ENCODE measurements at places on chromosomes 6 and 20.

GRCh38 chr20:38434301-38434741 lies 807 bp downstream of the SNHG17 start:
- peak; percentile 11 for DNase-seq

DNA sequence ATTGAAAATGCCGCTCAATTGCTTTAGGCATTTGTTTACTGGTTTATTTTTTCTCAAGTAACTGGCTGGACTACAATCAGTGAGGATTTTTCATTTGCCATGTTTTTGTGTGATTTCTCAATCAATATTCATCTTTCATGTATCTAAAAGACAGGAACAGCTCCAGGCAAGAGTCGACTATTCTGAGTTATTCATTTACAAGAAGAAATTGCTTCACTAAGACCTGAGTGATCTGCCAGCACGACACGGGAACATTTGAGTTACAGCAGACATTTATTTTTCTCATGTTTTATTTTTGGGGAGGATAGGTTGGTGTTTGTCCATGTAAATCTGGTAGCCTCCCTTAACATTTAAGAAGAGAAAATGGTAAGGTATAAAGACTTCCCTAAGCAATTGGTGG lies 124.1 kb downstream of the CBLN4 start:
- DNase-seq: no peak

- no peak for DNase-seq
These were observed 95.4 kb downstream of the OGFRL1 start for GRCh38 chr6:71383901-71384489.

DNA sequence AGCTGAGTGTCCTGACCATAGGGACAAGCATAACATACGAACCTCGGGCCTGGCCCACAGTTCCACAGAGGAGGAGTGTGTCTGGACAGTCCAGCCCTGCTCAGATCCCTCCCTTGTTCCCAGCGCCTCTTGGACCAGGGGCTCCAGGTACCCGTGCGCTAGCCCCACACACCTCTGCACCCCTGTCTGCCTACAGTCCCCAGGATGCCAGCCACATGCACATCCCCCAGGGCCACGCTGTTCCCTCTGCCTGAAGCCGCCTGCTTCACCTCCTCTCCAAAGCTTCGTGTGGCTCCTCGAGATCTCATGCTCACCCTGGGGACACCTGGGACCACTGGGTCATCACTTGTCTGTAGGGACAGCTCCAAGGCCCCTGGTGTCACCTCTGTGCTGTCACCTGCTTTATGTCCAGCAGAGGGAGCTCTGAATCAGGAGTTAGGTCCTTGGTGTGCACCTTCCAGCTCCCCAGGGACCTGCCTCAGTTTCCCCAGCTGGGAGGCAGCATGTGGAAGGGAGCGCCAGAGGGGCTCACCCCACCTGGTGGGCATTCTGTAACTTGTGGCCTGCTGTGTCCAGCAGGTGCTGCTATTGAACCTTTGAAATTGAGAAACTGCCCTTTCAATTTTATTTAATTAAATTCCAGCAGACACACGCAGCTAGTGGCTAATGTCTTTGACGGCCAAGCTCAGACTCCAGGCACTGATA lies 7.3 kb upstream of the YTHDF1 start:
- DNase-seq: peak; percentile 60

GRCh38 chr6:48068278-48069251 lies 42.4 kb downstream of the PTCHD4 start:
- DNase-seq: no peak

- no peak for DNase-seq
These were observed 1.3 kb upstream of the BLOC1S5 start for GRCh38 chr6:8065519-8065911.

GRCh38 chr6:144580771-144581170 lies 295.6 kb downstream of the UTRN start:
- no peak for DNase-seq

DNA sequence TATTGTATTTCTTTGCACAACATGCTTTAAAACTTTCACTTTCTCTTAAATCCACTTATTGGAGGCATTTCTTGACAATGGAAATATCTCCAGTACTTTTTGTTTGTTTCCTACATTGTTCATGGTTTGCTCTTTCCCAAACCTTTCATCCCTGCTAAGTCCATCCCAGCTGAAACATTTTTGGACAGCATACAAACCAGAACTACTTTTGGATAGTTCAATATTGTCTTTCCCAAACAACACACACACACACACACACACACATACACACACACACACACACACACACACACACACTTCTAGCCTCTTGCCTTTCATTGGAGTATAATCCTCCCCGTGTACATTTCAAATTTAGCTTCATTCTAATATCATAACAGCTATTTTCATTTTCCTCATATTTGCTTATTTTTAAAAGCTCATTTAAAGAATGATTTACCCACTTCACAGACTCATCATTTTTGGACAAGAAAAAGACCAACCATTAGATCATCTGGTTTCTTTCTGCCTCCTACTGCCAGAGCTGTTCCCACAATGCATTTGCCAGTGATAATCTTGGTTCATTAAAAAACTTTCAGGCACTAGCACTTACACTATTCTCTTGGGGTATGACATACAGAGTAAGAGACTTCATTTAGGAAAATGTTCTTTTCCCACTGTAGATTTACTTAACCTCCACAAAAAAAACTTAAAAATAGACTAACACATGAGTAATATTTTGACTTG lies 248.1 kb downstream of the CD109 start:
- no peak for DNase-seq

- DNase-seq: no peak
These were observed 180.6 kb downstream of the PTPRK start for GRCh38 chr6:128339635-128340450.

GRCh38 chr20:24648481-24648880 lies 179.1 kb downstream of the SYNDIG1 start:
- DNase-seq: no peak

DNA sequence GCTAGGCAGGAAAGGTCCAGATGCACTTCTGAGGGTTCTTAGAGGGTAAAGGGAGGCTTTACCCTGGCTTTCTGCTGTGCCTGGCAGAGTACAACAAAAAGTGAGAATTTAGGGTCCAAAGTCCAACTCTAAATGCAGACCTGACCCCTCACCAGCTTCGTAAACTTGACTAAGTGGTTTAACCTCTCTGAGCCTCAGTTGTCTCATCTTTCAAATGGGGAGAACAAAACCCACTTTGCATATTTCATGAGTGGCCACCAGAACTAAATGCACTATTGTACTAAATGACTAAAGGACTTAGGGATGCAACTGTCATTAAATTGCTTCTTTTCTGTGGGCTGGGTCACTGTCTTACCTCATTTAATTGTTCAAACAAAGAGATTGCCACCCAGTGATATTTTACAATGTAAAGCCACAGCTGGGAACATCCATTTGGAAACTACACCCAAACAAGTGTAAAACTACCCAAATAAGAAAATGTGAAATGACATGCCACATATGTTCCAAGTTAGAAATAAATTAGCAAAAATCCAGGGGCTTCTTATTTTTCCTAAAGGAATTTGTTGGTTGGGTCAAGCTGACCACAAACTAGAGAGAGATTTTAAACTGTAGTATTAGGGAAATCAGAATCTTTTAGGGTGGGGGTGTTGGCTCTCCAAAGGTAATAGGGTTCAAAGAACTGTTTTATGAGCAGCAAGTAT lies 48.3 kb upstream of the RIN2 start:
- DNase-seq: no peak

- DNase-seq: no peak
These were observed 63.5 kb downstream of the EFHC1 start for GRCh38 chr6:52483671-52484003.

GRCh38 chr6:162463576-162463975 lies 264.0 kb downstream of the PRKN start:
- DNase-seq: no peak

GRCh38 chr6:168726312-168726856 lies 285.4 kb downstream of the SMOC2 start:
- DNase-seq: no peak

- DNase-seq: no peak
These were observed 65.9 kb downstream of the FAM135A start for GRCh38 chr6:70479236-70479635.

DNA sequence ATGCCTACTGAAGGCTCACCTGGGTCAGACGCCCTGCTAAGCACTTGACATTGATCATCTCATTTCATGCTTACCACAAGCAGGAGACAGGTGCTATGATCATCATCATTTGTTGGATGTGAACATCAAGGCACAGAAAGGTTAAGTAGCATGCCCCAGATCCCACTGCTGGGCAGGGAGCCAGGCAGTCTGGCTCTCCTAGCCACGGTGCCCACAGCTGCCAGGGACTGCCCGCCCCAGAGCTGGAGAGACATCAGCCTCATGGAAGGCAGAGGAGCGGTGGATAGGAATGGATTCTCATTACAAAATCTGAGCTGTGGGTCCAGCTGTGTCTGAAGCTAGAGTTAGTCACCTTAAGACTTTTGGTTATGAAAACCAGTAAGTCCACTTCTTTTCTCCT lies 3.6 kb downstream of the SULF2 start:
- no peak for DNase-seq

DNA sequence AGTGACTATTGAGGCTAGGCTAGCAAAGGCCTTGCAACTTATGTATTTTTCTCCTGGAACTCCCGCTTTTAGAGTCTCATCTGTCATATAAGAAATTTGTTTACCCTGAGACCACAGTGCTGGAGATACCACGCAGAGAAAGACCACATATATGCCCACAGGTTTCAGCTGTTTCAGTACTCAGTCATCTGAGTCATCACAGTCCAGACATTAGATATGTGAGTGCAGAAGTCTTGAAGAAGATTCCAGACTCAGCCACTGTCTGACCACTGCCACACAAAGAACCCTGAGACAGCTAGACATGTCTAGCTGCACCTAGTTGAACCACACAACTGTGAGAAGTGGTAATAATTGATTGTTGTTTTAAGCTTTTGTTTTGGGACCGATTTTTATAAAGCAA lies 648.3 kb downstream of the EPM2A start:
- DNase-seq: no peak

DNA sequence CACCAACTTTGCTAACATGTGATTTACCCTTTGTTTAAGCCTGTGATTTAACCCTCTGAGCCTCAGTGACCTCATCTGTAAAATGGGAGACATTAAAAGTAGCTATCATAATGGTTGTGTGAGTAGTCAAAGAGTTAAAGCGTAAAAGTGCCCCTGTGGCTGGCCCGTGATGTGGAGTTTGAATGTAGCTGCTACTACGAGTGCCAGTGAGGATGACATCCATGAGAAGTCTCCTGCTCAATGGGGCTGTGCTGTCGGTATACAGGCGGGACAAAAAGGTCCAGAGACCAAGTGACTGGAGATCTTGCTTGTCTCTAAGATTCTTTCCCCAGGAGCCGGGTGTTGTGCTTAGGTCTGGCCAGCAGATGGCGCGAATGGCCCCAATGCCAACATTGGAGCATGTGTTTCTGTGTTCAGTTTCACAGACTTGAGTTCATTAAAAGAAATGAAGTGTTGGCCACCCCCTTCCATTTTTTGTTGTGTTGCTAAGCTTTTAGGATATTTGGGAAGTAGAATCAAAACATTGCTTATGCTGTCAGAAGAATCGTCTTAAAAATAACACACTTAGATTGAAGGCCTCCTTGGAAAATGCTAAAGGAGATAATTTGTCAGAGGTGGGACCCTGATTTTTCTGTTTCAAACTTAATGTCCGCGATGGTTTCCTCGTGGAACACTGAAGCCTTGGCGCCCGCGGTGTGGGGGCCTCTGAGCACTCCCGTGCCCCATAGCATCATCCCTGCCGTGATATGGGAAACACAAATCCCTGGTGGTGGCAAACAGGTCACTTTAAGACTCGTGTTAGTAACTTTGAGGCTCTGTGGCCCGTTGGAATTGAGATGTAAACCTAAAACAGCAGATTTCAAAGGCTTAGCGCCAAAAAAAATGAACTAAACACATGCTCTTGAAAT lies 9.3 kb upstream of the RBM38 start:
- peak; percentile 81 for DNase-seq

GRCh38 chr6:8170245-8170644 lies 67.9 kb upstream of the EEF1E1 start:
- no peak for DNase-seq

DNA sequence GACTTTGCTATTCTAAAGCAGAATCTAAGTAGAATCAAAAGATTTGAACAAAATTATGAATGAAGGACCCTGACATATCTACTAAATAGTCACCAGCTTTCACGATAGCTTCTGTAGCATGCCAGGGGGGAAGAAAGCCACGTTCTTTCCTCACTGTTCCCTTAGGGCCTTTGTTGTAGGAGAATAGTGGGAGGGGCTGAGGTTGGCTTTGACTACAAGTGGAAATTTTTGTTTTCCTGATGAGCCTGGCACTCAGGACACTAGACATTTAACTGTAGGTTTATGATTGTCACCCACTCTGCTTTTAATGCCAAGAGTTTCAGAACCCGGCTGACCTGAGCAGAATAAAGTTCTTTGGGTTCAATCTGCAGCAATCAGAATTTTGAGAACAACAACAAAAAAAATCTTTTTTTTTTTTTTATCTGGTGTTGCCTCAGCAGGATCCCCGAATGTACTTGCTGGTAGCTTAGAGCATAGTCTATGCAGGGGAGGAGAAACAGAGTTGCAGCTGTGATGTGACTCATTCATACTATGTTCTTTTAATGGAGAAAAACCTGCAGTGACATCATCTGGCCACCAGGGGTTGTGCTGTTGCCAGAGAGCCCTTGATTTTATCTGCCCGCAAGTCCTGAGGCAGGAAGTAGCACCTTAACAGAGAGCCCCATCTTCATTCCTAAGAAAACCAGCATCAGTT lies 38.5 kb downstream of the TPD52L1 start:
- peak; percentile 64 for DNase-seq

GRCh38 chr6:159334068-159334467 lies 164.9 kb downstream of the FNDC1 start:
- no peak for DNase-seq

GRCh38 chr6:165117121-165117520 lies 192.3 kb downstream of the C6orf118 start:
- DNase-seq: no peak

DNA sequence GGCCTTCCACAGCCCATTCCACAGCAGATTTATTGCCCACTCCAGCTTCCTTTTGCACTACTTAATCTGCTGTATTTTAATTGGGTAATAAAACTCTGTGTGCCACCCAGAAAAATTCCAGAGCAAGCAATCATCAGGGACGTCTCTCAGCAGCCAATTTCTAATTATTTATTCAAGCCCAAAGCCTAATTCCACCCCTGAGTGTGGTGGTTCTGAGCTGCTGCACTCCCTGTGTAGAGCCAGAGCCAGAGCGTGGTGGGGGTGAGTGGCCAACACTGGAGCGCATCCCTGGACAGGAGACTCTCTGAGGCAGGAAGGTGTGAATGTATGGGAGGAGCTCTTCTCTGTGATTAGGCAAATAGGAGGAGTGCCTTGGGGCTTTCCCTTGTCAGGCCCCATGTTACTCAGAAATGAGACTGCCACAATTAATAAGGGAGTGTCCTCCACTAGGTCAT lies 66.1 kb downstream of the CD24 start:
- no peak for DNase-seq

All from CD4-positive, alpha-beta T cell treated with Interferon alpha-2 for 1 hour (primary cell).